NCI-H748 treated with DMSO at 0.1 percent for 48 hours (cell line): ENCODE measurements at places on chromosomes 7 and 10.

DNA sequence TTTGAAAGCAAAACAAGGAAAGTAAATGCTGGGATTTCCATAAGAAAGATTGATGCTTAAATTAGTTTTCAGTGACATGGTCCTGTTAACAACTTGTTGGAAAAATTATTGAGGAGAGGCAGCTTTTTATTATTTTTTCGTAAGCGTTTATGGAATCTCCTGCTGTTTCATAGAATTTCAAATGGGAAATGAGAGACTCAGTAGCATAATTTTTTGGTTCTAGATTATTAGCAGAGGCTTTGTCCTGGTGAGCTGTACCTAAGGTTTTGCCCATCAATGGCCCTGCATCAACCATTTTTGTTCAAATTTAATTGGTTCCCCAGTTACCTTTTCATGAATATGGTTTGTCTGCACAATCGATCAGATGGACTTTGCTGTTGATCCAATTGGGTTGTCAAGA is 205.7 kb downstream of the BMPER start:
- no peak for DNase-seq

DNA sequence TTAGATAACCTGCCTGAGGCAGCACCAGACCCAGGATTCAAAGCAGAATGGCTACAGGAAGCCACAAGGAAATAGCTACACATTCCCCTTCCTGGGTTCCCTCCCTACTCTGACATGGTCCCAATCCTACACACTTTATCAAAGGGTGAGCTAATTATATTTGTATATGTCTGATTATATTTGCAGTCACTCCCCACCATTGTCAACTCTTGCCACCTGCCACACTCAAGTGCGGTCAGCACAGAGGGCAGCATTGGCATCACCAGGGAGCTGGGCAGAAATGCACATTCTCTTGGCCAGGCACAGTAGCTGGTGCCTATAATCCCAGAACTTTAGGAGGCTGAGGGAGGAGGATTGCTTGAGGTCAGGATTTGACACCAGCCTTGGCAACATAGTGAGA is 114.1 kb upstream of the PDLIM1 start:
- no peak for DNase-seq

DNA sequence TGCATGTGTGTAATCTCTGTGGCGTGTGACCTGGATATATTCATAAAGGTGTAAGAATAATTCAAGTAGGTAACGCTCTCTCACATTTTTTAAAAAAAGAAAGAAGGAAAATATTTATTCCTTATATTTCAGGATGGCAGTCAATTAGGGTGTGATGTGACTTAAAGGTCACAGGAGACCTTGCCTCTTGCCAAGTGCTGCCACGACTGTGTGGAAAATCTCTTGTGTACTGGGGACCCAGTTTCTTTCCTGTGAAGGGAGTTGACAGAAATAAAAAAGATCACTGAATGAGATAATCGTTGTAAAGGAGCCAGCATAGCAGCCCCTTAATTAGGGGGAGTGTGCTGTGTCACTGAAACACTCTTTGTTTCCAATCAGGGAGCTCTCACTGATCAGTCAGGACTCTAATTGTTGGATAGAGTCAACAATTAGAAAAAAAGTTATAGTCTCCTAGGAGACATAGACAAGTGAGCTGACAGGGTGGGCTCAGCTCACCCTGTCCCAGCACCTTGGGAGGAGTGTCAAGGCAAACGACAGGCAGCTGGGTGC is 31.1 kb downstream of the PTPRE start:
- no peak for DNase-seq

DNA sequence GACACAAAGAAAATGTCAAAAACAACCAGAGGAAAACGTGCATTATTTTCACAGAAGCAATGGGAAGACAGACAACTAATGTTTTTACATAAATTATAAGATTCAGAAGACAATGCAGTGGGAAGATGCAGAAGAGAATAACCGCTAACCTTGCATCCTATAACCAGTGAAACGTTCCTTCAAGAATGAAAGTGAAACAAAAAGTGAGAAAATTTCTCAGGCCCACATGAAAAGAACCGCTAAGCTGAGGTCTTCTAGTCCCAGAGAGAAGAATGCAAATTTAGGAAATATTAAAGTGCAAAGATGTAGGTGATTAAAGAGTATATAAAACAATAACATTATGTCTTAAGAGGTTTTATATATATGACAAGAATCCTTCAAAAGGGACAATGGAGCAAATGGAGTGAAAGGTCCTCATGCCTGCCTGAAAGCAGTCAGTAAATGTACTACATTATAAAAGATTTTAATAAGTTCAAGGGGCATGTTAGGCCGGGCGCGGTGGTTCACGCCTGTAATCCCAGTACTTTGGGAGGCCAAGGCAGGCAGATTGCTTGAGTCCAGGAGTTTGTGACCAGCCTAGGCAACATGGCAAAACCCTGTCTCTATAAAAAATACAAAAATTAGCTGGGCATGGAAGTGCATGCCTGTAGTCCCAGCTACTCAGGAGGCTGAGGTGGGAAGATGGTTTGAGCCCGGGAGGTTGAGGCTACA is 43.1 kb upstream of the DDC start:
- no peak for DNase-seq

DNA sequence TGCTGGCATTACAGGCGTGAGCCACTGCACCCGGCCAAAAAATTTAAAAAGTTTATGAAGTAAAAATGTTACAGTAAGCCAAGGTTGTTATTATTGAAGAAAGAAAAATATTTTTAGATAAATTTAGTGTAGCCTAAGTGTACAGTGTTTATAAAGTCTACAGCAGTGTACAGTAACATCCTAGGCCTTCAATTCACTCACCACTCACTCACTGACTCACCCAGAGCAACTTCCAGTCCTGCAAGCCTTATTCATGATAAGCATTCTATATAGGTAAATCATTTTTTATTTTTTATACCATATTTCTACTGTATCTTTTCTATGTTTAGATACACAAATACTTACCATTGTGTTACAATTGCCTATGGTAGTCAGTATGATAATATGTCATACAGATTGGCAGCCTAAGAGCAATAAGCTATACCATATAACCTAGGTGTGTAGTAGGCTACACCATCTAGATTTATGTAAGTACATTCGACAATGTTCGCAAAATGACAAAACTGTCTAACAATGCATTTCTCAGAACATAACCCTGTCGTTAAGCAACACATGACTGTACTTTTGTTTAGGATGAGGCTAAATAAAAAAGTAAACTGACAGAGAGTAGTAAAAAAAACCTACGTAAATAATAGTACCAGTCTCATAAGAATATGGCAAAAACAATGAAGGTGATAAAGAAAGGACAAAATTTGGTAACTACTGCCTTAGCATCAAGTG is 77.8 kb upstream of the FAM133B start:
- DNase-seq, result no peak

- DNase-seq, result no peak
Measured at GRCh38 chr7:87128861-87129267, 23.4 kb upstream of the DMTF1 start.

DNA sequence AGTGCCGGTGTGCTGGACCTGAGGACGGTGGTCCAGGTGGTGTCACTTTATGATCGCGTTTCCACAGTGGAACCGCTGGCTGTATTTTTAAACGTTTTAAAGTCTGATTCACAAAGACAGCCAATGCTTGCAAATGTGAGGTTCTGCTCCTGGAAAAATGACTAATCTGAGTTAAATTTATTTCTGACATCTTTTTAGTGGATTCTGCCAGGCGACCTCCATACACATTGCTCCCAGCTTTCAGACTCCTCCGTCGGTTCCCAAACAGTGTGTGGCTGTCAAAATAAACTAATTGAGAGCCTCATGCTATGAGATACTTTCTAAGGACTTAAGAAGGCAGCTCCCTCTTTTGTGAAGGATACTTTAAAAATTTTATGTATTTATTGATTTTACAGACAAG is 12.7 kb upstream of the TTYH3 start:
- no peak for DNase-seq

DNA sequence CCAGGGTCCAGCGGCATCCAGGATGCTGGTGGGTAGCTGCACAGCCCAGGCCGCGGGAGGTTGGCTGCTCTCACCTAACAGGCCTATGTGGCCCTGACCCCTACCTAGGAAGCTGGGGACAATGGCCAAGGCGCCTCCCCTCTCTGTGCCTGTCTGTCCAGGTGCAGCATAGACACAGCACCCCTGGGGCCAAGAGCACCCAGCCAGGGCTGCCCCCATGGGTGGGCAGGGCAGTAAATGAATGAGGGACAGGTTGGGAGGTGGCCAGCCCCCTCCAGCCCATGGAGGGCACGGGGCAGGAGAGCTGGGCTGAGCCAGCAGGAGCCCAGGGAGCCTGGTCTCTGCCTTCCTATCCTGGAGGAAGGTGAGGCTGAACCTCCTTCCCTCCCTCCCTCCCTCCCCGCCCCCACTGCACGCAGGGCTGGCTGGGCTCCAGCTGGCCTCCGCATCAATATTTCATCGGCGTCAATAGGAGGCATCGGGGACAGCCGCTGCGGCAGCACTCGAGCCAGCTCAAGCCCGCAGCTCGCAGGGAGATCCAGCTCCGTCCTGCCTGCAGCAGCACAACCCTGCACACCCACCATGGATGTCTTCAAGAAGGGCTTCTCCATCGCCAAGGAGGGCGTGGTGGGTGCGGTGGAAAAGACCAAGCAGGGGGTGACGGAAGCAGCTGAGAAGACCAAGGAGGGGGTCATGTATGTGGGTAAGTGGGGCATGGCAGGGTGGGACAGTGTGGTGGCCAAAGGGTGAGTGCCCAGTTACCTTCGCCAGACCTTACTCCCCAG is at the start of gene SNCG:
Gene SNCG, plus strand, starts transcription at position 484 of the 785 bp plus-strand sequence. Its CDS starts 99 bp downstream, at position 583.
- no peak for DNase-seq
